ENCODE measurements at places on chromosomes 7 and 10.
A peak's percentile ranks its signal among the peaks of the same experiment; 100 is the strongest.

DNA sequence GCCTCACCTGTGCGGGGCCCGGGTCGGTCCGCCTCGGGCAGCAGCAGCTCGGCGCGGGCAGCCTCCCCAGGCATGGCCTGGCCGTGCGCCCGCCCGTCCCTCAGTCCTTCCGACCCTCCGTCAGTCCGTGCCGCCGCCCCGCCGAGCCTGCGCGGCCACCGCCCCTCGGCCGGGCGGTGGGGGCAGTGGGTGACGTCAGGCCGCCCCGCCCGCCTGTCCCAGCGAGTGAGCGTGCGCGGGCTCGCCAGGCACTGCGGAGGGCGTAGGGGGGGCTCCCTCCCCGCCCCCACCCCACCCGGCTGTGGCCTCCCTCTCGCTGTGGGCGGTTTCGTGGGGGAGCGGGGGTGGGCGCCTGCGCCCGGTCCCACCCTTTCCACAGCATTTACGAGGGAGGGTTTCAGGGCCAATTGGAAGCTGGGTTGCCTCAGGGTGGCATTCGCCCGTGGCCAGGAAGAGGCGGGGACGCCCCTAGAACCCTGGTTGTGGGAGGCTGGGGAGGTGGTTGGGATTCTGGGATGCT lies at the start of gene NACAD:
TSS of gene NACAD (minus strand) at position 149 of the 520 bp plus-strand sequence. CDS start at position 74, 75 bp downstream.
- DNase-seq, result peak; percentile 68

DNA sequence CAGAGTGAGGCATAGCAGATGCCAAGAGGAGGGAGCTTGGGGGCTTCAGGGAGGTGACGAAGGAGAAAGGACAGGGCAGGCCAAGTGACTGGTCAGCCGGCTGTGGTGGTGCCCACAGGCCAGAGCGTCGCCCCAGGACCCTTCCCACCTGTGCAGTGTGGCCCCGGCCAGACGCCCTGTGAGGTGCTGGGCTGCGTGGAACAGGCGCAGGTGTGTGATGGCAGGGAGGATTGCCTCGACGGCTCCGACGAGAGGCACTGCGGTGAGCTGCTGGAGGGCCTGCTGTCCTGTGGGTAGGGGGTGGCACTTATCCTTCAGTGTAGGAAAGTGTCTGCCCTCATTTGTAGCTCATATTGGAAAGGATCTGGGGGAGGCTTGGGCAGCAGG lies 26.8 kb upstream of the ZNF467 start:
- no peak for DNase-seq

- no peak for DNase-seq
These were observed 103.8 kb upstream of the PPIF start for GRCh38 chr10:79243181-79244067.

DNA sequence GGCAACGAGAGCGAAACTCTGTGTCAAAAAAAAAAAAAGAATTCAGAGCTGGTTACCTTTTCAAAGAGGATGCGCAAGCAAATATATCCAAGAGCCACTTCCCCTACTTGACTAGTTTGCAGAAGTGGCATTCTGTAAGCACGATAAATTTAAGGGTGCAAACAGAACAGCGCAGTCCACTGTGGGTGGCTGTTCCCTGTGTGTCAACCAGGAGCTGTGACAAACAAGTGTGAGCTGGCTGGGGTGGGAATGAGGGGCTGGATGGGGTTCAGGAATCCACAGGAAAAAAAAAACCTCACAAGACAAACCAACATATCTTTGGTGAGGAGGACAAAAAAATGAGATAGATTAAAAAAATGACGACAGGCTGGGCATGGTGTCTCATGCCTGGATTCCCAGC lies 15.9 kb downstream of the GUSB start:
- no peak for DNase-seq

GRCh38 chr10:116849248-116850057 lies at the start of gene ENO4:
ENO4 (plus strand) TSS chr10:116849499; CDS start chr10:116849567, 68 bp downstream.
- peak; percentile 94 for DNase-seq

GRCh38 chr7:79876848-79877252 lies 257.8 kb upstream of the GNAI1 start:
- DNase-seq, result no peak

GRCh38 chr7:137086896-137087295 lies 218.4 kb downstream of the CHRM2 start:
- DNase-seq, result no peak

DNA sequence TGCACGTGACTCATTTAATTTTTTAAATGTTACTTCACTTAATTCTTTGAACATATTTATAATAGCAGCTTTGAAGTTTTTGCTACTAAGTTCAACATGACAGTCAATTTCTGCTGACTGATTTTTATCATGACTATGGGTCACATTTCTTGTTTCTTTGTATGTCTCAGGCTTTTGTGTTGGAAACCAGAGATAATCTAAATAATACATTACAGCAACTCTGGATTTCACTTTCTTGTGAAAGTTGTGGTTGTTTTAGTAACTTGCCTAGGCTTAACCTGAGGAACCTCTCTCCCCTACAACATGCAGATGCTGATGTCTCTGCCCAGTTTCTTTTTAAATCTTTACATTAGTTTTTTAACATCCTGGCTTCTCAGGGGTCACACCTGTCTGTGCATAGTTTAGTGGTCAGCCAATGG lies 180.8 kb downstream of the CCDC71L start:
- no peak for DNase-seq

- peak; percentile 33 for DNase-seq
These were observed 52.6 kb upstream of the SMNDC1 start for GRCh38 chr10:110357252-110357780.

GRCh38 chr10:125091891-125092290 lies 68.5 kb downstream of the CTBP2 start:
- DNase-seq, result no peak

DNA sequence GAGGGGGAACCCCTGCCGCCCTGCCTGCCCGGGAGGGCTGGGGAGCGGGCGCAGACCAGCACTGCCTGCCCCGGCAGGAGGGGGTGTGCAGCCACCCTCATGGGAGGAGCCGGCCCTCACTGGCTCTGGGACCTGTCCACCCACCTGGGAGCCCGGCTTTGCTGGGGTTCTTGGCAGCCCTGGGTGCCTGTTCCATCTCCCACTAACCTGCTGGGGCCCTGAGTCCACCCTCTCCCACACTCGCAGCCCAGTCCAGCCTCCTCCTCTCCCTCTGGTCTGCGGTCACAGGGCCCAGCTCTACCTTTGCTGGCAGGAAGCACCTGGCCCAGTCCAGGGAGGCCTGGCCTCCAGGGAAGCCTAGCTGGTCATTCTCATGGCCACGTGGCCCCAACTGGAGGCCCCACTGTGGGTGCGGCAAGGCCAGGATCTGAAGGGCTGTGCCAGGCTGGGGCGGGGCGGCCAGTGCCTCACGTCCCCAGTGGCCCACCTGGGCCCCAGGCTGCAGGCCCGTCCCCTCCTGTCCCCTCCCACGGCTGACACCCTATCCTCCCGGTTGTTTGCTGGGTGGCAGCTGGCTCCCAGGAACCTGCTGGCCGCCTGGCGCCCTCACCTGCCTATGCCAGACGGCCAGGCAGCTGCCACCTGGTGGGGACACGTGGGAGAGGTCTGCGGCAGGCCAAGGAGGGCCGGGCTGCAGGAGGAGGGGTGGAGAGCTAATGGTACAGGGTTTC lies at the start of gene TMEM184A:
TSS of gene TMEM184A (minus strand) at position 393 of the 731 bp plus-strand sequence. CDS start 721 bp downstream, outside the sequence.
- peak; percentile 86 for DNase-seq

GRCh38 chr7:130930681-130931080 lies 196.7 kb upstream of the KLF14 start:
- DNase-seq, result no peak

GRCh38 chr10:104614245-104614831 lies 26.8 kb upstream of the SORCS3 start:
- peak; percentile 56 for DNase-seq

- peak; percentile 97 for DNase-seq
These were observed 178.4 kb upstream of the LRRTM3 start for GRCh38 chr10:66747451-66747850.

GRCh38 chr7:142948603-142949002 lies 9.3 kb downstream of the LLCFC1 start:
- DNase-seq, result no peak

Data from ACHN (cell line).